Testis (tissue), 5 donors: ENCODE measurements at places on chromosomes 16 and 17. TPM values are rescaled to one million over a fixed set of nuclear protein-coding genes. Genes with fewer than 3 reads are reported as not detected.

GRCh38 chr17:68255151-68255550 lies 7.3 kb downstream of the AMZ2 start:
- no peaks in the 10 kb centered on the region for H3K36me3 ChIP-seq
- H3K4me3 ChIP-seq, result no peak overlapping the region
- no peak overlapping the region for H3K27ac ChIP-seq
- peaks cover 5% of the 10 kb centered on the region for H3K4me1 ChIP-seq
- DNase-seq, result no peak
- no peaks in the 10 kb centered on the region for H3K27me3 ChIP-seq

DNA sequence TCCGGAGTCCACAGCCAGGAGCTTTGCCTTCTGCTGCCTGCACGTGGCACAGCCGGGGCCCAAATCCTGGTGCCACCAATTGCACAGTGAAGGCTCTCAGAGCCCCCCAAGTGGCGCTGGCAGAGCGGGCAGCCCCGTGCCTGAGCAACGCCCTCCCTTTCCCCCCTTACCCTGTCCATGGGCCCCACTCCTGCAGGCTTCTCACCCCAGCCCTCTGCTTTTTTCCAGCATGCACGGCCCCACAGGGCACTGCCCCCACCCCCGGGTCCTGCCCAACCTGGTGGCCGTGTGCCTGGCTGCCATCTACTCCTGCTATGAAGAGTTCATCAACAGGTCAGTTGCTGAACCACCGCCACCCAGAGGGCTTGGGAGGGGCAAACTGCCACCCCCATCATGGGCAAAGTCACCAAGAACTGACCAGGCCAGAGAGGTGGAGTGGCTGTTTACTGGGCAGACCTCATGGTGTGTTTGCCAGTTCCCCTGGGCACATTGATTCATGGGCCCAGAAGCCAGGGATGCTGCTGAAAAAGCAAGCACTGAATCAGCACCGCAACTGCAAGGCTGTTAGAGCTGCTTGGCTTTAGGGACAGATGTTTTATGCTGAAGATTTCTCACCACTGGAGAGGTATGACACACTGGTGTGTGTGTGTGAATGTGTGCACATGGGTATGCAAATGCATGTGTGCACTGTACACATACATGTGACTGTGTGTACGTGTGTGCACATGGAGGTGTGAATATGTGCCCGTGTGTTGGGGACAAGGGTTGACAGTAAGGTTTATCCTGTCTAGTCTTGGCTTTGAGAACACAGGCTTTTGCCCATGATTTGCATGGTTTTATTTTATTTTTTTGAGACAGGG lies 107.1 kb upstream of the PLCG2 start:
- no peaks in the 10 kb centered on the region for H3K27me3 ChIP-seq
- H3K27ac ChIP-seq, result no peak overlapping the region
- H3K36me3 ChIP-seq, result no peaks in the 10 kb centered on the region
- no peak for DNase-seq
- H3K4me3 ChIP-seq, result no peak overlapping the region

DNA sequence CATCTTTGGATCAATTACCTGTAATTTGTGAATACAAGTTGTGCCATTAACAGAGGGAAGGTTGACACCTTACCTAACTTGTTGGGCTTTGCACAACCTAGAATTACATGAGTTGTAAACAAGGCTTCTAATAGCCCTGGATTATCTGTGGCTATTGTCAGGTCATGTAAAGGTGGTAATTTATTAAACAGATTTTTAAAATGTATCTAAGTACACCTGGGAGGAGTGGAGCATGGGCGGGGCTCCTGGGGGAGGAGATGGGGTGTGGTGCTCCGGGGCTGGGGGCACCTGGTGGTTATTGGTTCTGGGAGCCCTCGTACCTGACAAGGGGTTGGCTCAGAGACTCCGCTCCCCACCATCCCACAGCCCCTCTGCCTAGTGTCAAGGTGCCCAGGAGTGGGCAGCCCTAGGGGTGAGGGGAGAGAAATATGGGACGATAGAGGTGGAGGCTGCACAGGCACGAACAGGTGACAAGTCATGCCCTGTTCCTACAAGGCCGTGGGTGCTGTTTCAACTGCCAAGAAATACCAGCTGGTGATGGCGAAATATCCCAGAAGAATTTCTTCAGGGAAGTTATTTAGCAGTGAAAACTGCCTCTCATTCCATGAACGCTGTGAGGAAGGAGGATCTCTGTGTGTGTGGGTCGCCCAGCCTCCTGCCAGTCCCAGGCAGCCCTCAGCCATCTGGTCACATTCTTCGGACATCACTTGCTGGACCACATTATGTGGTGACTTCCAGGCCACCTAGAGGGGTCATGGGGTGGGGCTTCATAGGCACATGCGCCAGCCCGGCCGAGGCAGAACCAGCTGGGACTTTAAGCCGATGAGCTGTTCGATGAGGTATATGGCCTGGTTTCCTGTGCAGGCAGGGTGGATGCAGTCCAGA lies 55.5 kb upstream of the IRX3 start:
- H3K27ac ChIP-seq, result no peak overlapping the region
- no peaks in the 10 kb centered on the region for H3K36me3 ChIP-seq
- no peaks in the 10 kb centered on the region for H3K4me1 ChIP-seq

DNA sequence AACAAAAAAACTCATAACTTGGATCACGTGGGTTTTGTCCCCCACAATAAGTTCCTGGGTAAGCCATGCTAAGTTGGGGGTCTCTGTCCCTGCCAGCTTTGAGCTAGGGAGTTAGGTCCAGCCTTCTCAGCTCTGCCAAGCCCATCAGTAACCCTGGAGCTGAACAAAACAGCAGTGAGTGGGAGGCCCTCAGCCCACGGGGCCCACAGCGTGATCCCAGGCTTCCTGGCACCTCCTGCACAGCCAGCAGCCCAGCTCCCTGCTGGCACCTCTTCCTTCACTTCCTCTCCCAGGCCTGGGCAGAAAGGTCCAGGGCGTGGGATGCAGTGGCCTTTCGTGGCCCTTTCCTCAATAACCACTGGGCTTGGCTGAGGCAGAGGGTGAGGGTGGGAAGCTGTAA lies 35.5 kb upstream of the CDC42EP4 start:
- H3K4me3 ChIP-seq, result no peak overlapping the region
- H3K4me1 ChIP-seq, result peaks cover 43% of the 10 kb centered on the region
- DNase-seq, result peak; percentile 78
- H3K27ac ChIP-seq, result peak overlapping the region; percentile 24

- peak overlapping the region; percentile 96 for H3K27ac ChIP-seq
- H3K27me3 ChIP-seq, result no peaks in the 10 kb centered on the region
- H3K36me3 ChIP-seq, result no peaks in the 10 kb centered on the region
- no peak for DNase-seq
- H3K4me1 ChIP-seq, result peaks cover 9% of the 10 kb centered on the region
Measured at GRCh38 chr17:40219594-40220338, 662 bp downstream of the WIPF2 start.

- DNase-seq, result no peak
- H3K4me1 ChIP-seq, result no peaks in the 10 kb centered on the region
- no peak overlapping the region for H3K27ac ChIP-seq
- no peaks in the 10 kb centered on the region for H3K36me3 ChIP-seq
Measured at GRCh38 chr16:86287664-86288201, 222.6 kb upstream of the FOXF1 start.

GRCh38 chr16:11521055-11521454 lies 65.7 kb downstream of the LITAF start:
- H3K36me3 ChIP-seq, result no peaks in the 10 kb centered on the region
- no peak overlapping the region for H3K27ac ChIP-seq
- no peak overlapping the region for H3K4me3 ChIP-seq
- H3K27me3 ChIP-seq, result no peaks in the 10 kb centered on the region

GRCh38 chr17:49971199-49971847 lies 2.3 kb downstream of the DLX4 start:
- peaks cover 5% of the 10 kb centered on the region for H3K27me3 ChIP-seq
- no peak overlapping the region for H3K4me3 ChIP-seq
- no peak for DNase-seq
- no peaks in the 10 kb centered on the region for H3K36me3 ChIP-seq
- H3K4me1 ChIP-seq, result peaks cover 21% of the 10 kb centered on the region

- H3K27me3 ChIP-seq, result no peaks in the 10 kb centered on the region
- no peaks in the 10 kb centered on the region for H3K36me3 ChIP-seq
- no peaks in the 10 kb centered on the region for H3K4me1 ChIP-seq
- H3K4me3 ChIP-seq, result no peak overlapping the region
Measured at GRCh38 chr17:35390663-35391062, 17.2 kb upstream of the SLFN11 start.

- H3K4me1 ChIP-seq, result no peaks in the 10 kb centered on the region
- H3K27me3 ChIP-seq, result no peaks in the 10 kb centered on the region
Measured at GRCh38 chr17:28151001-28151400, 108.5 kb downstream of the NLK start.

DNA sequence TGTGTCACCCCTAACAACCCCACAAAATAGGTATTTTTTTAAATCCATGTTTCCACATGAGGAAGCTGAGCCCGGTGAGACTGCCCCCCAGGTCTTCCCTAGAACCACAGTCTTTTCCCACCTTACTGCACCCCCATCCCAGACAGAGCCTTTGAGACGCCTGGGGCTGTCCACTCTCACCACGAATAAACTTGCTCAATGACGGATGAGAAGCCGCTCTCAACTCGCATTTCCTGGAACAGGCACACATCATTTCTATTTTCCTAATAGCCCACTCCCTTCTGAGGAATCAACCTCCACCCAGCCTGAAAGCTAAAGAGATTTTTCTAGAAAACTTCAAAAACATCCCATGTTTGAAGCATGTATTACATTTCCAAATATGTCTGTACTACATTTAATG lies 14.1 kb upstream of the CDRT4 start:
- H3K4me1 ChIP-seq, result no peaks in the 10 kb centered on the region
- H3K4me3 ChIP-seq, result no peak overlapping the region
- no peak overlapping the region for H3K27ac ChIP-seq
- H3K36me3 ChIP-seq, result no peaks in the 10 kb centered on the region
- no peaks in the 10 kb centered on the region for H3K27me3 ChIP-seq
- no peak for DNase-seq

DNA sequence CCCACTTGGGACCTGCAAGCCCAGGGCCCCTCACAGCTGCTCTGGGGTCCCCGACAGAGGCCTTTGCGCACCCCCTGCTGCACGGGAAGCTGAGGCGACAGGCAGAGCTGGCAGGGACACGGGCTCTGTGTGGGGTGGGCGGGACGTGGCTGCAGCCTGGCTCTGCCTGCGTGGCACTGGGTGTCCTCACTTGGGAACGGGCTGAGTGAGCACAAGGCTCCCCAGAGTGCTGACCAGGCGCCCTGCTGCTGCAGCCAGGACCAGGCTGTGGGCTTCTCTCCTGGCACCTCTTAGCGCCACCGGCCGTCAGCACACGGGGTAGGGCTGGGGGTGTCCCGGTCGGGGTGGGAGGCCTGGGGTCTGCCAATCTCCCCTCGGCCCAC lies 6.6 kb downstream of the C1QTNF8 start:
- no peak overlapping the region for H3K27ac ChIP-seq
- peaks cover 20% of the 10 kb centered on the region for H3K4me1 ChIP-seq
- no peaks in the 10 kb centered on the region for H3K27me3 ChIP-seq
- no peaks in the 10 kb centered on the region for H3K36me3 ChIP-seq
- H3K4me3 ChIP-seq, result no peak overlapping the region

DNA sequence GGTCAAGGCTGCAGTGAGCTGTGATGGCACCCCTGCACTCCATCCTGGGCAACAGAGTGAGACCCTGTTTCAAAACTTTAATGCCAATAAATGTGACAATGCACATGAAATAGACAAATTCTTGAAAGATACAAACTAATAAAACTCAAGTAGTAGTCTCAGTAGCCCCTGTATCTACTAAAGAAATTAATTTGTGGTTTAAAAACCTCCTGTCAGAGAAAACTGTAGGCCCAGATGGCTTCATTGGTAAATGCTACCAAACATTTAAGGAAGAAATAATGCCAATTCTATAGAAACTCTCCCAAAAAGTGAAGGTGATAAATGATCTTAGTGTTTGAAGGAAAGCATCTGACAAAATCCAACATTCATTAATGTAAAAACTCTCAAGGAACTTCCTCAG lies 16.8 kb downstream of the AKTIP start:
- no peaks in the 10 kb centered on the region for H3K4me1 ChIP-seq
- H3K4me3 ChIP-seq, result no peak overlapping the region
- no peaks in the 10 kb centered on the region for H3K27me3 ChIP-seq
- no peaks in the 10 kb centered on the region for H3K36me3 ChIP-seq
- DNase-seq, result no peak

- no peaks in the 10 kb centered on the region for H3K36me3 ChIP-seq
- H3K27ac ChIP-seq, result no peak overlapping the region
- H3K4me3 ChIP-seq, result no peak overlapping the region
- no peak for DNase-seq
- no peaks in the 10 kb centered on the region for H3K27me3 ChIP-seq
Measured at GRCh38 chr17:50562242-50563091, 2.0 kb downstream of the CACNA1G start.

GRCh38 chr16:30628628-30629540 lies 18.7 kb upstream of the ZNF689 start:
- no peak overlapping the region for H3K27ac ChIP-seq
- peak; percentile 91 for DNase-seq

DNA sequence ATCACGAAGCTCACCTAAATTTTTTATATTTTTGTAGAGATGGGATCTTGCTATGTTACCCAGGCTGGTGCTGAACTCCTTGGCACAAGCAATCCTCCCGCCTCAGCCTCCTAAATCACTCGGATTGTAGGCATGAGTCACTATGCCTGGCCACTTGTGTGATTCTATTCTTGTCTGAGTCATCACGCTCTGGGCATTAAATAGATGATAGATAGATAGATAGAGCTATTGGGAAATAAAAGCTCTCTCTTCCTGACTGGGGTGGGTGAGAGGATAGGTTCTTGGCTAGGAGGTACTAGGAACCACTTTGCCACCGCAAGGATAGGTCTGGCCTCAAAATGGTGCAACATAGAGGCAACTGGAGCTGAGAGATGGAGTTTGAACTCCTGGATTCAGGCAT lies 21.4 kb upstream of the CACNG3 start:
- H3K27ac ChIP-seq, result no peak overlapping the region
- H3K4me3 ChIP-seq, result no peak overlapping the region

- H3K27me3 ChIP-seq, result no peaks in the 10 kb centered on the region
- no peaks in the 10 kb centered on the region for H3K4me1 ChIP-seq
- H3K36me3 ChIP-seq, result no peaks in the 10 kb centered on the region
- peak; percentile 73 for DNase-seq
- no peak overlapping the region for H3K27ac ChIP-seq
Measured at GRCh38 chr17:36463916-36464764, 22.3 kb upstream of the ZNHIT3 start.

- DNase-seq, result no peak
- no peak overlapping the region for H3K27ac ChIP-seq
- H3K4me1 ChIP-seq, result no peaks in the 10 kb centered on the region
- no peak overlapping the region for H3K4me3 ChIP-seq
Measured at GRCh38 chr17:66959641-66960375, 4.7 kb upstream of the CACNG4 start.

- no peaks in the 10 kb centered on the region for H3K27me3 ChIP-seq
- peak; percentile 60 for DNase-seq
- H3K27ac ChIP-seq, result peak overlapping the region; percentile 74
- no peak overlapping the region for H3K4me3 ChIP-seq
- no peaks in the 10 kb centered on the region for H3K36me3 ChIP-seq
Measured at GRCh38 chr17:78325076-78325687, 34.7 kb downstream of the SOCS3 start.

Gene TEKT1
- total RNA-seq, result 15.6 TPM

Gene SKAP1
- total RNA-seq, result 16.9 TPM

Gene KIAA0753
- total RNA-seq, result 59.8 TPM

Gene CCL3
- 0.56 TPM for total RNA-seq

Gene TERB1
- 12.1 TPM for total RNA-seq

Gene TRPV3
- total RNA-seq, result 37.2 TPM

Gene CCDC200
- 147 TPM for total RNA-seq

Gene CBX2
- total RNA-seq, result 30.7 TPM

Gene RASD1
- 129 TPM for total RNA-seq

Gene PRSS33
- total RNA-seq, result not detected

Gene HOXB2
- 1.8 TPM for total RNA-seq

Gene TNFRSF17
- total RNA-seq, result 4.3 TPM

Gene CD300LB
- 0.99 TPM for total RNA-seq
